ENCODE measurements at places on chromosomes 11 and 22. TPM values are rescaled to one million over a fixed set of nuclear protein-coding genes. Genes with fewer than 3 reads are reported as not detected.
A peak's percentile ranks its signal among the peaks of the same experiment; 100 is the strongest.

GRCh38 chr11:86774417-86774816, 25.9 kb upstream of the PRSS23 start:
- DNase-seq = no peak
- no peaks in the 10 kb centered on the region for H3K36me3 ChIP-seq
- H3K27me3 ChIP-seq = no peaks in the 10 kb centered on the region
- H3K4me1 ChIP-seq = peaks cover 15% of the 10 kb centered on the region
- H3K27ac ChIP-seq = no peak overlapping the region
- H3K4me3 ChIP-seq = no peak overlapping the region

DNA sequence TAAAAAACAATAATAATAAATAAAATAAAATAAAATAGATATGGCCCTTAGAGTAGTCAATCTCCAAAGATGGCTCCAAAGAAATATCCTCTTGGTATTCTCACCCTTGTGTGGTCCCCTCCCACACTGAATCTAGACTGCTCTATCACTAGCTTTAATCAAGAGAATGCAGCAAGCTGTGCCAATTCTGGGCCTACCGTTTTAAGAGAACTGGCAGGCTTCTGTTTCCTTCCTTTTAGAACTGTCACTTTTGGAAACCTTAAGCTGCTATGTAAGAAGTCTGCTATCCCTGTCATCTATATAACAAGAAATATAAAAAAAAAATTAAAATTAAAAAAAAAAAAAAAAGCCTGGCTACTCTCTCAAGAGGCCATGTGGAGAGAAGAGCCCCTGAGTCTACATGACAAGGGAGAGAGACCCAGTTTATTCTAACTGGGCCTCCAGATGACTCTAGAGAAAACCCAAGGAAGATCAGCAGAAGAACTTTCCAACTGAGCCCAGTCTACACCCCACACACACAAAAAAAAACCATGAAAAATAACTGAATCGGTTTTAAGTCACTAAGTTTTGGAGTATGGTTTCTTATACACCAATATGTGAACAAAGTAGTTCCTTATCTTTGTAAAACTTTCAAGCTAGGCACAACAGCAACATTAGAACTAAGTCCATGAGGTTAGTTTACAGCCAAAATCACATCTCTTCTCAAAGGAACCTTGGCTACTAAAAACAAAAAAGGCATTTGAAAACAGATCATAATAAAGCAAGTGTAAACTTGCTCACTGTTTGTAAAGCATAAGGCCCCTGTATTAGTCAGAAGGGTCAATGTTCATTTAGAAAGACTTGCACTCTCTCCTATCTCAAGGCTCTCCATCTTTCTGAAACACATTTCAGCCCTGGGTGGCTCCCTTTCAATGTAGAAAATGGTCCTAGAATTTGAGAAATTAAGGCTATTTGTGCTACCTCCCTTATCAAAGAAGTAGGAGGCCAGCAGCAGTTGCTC, 67.3 kb downstream of the AMBRA1 start:
- no peaks in the 10 kb centered on the region for H3K36me3 ChIP-seq
- no peak for DNase-seq
- no peak overlapping the region for H3K4me3 ChIP-seq
- peaks cover 7% of the 10 kb centered on the region for H3K4me1 ChIP-seq
- no peaks in the 10 kb centered on the region for H3K27me3 ChIP-seq

P2RY2 gene
- 19.8 TPM for total RNA-seq

DNA sequence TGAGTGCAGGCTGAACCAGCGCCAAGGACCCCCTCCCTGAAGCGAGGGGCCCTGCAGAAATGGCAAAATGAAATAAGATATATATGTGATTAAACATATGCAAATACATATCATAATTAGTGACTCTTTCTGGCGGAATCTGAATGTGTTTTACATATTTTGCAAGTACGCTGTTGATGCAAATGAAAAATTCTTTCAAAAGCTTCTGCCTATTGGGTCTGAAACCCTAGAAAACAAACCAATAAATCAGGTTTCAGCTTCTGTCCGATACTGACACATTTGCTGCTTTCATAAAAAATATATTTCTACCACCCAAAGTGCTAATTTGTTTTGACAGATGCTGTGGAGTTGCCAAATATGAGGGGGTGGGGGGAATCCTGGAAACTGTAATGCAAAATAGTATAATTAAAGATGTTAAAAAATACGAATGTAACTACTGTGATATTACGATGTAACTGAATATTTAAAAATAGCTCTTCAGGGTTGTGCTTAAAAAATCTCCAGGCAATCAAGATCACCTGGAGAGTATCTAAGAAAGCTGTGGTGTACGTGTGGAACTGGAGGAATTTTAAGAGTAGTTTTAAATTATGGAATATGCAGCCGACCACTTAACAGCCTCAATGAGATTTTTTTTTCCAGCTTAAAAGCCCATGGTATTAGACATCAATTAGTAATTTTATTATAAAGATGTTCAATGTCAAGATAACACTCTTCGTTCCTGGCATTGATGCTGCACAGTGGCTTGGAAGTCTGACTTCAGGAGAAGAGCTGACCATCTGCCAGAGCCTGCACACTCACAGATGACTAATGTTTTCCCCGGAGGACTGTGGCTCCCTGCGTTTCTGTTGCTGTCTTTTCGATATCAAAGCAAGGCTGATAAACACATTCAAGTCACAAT, 122.2 kb upstream of the RCN1 start:
- no peaks in the 10 kb centered on the region for H3K36me3 ChIP-seq
- no peak overlapping the region for H3K4me3 ChIP-seq
- H3K27me3 ChIP-seq = no peaks in the 10 kb centered on the region
- no peaks in the 10 kb centered on the region for H3K4me1 ChIP-seq
- no peak overlapping the region for H3K27ac ChIP-seq
- no peak for DNase-seq

DNA sequence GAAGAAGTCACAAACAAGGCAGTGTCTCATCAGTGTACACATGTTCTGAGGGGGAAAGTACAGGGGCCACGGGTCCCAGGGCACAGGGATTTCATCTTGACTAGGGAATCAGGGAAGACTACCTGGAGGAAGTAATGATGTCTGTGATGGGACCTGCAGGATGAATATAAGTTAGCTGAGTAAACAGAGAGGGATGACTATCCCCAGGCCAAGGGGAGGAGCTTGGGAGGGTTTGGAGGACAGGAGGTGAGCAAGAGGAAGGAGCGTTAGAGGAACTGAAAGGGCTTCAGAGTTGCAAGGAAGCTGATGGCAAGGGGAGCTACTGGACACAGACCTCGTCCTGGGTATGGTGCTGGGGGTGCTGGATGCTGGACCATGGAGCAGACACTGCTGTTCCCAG, 56.4 kb downstream of the TRAF6 start:
- no peaks in the 10 kb centered on the region for H3K27me3 ChIP-seq
- no peak for DNase-seq
- peaks cover 64% of the 10 kb centered on the region for H3K4me1 ChIP-seq
- no peak overlapping the region for H3K4me3 ChIP-seq

- no peak overlapping the region for H3K27ac ChIP-seq
- DNase-seq = peak; percentile 74
- no peak overlapping the region for H3K4me3 ChIP-seq
- no peaks in the 10 kb centered on the region for H3K36me3 ChIP-seq
- no peaks in the 10 kb centered on the region for H3K27me3 ChIP-seq
Measured at GRCh38 chr22:44586999-44587736, 89.1 kb upstream of the RTL6 start.

Measured in PC-9 (cell line).